H1 (cell line): ENCODE measurements at places on chromosomes 5 and 9. TPM values are rescaled to one million over a fixed set of nuclear protein-coding genes. Genes with fewer than 3 reads are reported as not detected.

The EXOSC3 gene
- 43.5 and 46.7 TPM in 2 replicates for polyA plus RNA-seq

The PTPRD gene
- 17.2 and 19.8 TPM in 2 replicates for polyA plus RNA-seq

The TNC gene
- polyA plus RNA-seq, result 5.5 and 6.2 TPM in 2 replicates

The TTC23L gene
- polyA plus RNA-seq, result 0.39 and 1.1 TPM in 2 replicates

The IFNA2 gene
- not detected in 2 replicates for polyA plus RNA-seq

The TNFSF8 gene
- not detected in 2 replicates for polyA plus RNA-seq

The HCN1 gene
- 1.1 and 1.2 TPM in 2 replicates for polyA plus RNA-seq

The FBXL7 gene
- polyA plus RNA-seq, result 17.7 and 25.9 TPM in 2 replicates

The PTPN3 gene
- polyA plus RNA-seq, result 2.0 and 2.9 TPM in 2 replicates

The DMGDH gene
- 0.15 and 0.31 TPM in 2 replicates for polyA plus RNA-seq
